ENCODE measurements at places on chromosomes 7 and 10.

- no peak for DNase-seq
These were observed 130.8 kb downstream of the PAXIP1 start for GRCh38 chr7:154871928-154872750.

DNA sequence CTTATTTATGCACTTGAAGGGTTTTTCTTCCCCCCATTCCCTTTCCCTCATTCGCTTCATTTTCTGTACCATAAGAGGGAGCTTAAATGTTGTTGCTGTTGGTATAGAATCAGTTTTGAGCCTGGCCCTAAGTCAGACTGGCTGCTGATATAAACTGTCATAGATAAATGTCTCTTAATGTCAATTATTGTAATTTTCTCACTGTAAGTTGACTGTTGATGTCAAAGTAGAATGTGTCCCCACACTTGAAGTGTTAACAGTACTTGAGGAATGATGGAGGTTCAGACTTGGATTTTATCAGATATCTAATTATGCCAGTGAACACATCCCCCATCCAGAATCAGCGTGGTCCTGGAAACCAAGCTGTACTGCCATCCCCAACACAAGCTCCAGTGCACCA is 87.8 kb downstream of the PRR15 start:
- no peak for DNase-seq

- DNase-seq, result no peak
These were observed 20.7 kb upstream of the TECTB start for GRCh38 chr10:112262546-112262945.

GRCh38 chr7:27172823-27173510 is 1.2 kb downstream of the HOXA10 start:
- DNase-seq, result no peak

- DNase-seq, result no peak
These were observed 21.4 kb downstream of the DPCD start for GRCh38 chr10:101609481-101609880.

DNA sequence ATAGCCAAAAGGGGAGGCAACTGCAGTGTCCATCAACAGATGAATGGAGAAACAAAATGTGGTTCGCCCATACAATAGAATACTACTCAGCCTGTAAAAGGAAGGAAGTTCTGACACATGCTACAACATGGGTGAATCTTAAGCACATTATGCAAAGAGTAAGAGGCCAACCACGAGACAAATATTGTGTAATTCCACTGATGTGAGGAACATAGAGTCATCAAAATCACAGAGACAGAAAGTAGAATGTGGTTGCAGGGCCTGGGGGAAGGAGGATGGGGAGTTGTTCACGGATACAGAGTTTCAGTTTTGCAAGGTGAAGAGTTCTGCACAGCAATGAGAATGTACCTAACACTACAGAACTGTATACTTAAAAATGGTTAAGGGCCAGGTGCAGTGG is 13.7 kb upstream of the C10orf71 start:
- DNase-seq, result no peak

GRCh38 chr7:131502810-131503508 is 53.5 kb downstream of the PODXL start:
- peak; percentile 65 for DNase-seq

DNA sequence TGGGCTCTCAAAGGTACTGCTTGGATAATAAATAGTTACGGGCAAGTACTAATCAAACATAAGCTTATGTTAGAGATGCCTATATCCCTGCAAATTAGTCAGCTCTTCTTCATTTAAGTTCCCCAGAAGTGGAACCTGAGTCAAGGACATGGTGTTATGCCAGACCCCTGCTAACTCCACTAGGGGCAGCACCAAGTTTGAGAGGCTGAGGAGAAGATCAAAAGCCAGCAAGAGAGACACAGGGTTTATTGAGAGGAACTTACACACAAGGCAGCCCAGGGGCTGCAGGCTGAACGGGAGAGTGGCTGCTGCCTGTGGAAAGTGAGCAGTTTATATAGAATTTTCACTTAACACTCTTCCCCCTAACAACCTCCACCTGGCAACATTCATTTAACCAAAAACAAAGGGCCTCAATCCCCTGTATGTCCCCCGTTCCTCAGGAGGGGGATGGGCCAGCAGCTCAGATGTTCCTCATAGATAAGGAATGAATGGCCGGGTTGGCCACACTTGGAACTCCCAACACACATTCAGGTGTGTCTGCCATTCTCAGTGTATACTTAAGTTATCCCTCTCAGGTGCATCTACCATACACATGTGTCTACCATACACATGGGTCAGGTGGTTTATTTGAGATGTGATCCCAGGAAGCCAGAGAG is 62.6 kb upstream of the GHITM start:
- DNase-seq, result no peak

- no peak for DNase-seq
These were observed 205.7 kb upstream of the GRM3 start for GRCh38 chr7:86437951-86438450.

- no peak for DNase-seq
These were observed at the start of gene ZP3 for GRCh38 chr7:76424413-76425111. Gene ZP3 (plus strand): TSS chr7:76424950. CDS start chr7:76424965, 15 bp downstream.

DNA sequence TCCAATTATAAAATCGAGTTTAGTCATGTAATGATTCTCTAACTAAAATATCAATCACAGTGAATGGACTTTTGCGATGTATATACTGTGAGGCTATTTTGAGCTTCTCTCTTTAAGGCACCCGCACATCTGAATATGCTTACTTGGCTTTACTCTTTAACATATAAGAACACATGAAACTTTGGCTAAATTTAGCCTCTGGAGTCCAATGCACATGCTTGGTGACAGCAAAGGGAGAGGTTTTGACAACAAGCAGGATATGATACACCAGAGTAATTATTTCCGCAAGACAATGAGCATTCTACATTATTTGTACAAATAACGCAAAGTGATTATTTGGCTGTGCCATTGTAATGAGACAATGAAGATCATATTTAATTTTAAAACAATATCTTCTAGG is 72.4 kb downstream of the ARID5B start:
- DNase-seq, result no peak

DNA sequence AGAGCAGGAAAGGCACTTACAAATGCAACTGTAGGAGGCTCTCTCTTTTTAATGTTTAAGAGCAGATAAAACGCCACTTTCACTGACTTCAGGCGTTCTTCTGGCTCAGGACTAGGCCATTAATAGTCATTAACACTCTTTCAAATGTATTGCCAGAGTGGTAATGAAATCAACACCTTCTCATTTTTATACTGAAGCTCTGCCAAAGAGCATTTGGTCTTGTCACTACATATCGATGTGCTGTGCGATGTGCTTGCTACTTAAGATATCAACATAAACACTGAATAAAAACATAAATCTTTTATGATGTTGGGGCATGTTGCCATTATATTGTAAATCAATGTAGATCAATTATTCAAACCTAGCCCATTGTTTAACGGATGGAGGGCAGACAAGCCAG is 634.7 kb downstream of the ARL4A start:
- no peak for DNase-seq

DNA sequence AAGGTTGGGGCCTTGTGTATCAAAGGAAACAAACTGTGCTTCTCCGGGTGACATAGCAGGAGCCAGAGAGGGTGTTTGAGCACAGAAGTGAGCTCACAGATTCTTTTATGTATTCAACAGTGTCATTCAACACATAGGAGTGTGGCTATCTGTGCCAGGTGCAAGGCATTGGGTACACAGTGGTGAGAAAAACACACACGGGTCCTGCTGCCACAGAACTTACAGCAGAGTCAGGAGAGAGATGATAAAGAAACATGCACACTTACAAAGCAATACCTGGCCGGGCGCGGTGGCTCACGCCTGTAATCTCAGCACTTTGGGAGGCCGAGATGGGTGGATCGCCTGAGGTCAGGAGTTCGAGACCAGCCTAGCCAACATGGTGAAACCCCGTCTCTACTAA is 16.3 kb upstream of the ECHDC3 start:
- no peak for DNase-seq

GRCh38 chr10:97813311-97813710 is 36.3 kb upstream of the GOLGA7B start:
- DNase-seq, result no peak

GRCh38 chr7:147595042-147595441 is 995.5 kb upstream of the C7orf33 start:
- no peak for DNase-seq

DNA sequence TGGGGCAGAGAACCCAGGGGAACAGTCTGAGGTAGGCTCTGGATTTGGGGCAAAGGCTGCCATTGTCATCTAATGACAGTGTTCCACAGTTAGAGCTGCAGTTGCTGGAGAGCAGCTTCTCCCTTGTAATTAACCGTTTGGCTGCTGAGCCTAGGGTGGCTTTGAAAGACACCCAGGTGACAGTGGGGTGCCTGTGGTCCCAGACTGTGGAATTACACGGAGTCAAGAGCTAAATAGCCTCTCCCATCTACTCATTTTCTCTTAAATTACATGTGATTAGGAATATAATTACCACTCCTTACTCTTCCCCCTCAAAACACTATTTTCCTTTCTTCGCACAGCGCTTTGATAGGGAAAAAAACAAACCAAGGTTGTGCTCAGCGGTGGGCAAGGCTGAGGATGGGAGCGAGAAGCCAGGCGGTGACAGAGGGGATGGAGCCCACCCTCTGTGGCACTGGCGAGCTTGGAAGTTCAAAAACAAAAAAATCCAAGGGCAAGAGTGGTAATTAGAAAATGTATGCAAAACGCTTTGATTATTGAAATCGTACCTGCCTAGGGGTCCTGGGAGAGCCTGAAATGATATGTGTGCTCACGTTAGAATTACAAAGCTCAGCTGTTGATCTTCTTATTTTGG is 44.1 kb downstream of the BAMBI start:
- DNase-seq, result no peak

GRCh38 chr7:155057076-155057475 is 13.0 kb upstream of the HTR5A start:
- DNase-seq, result no peak

DNA sequence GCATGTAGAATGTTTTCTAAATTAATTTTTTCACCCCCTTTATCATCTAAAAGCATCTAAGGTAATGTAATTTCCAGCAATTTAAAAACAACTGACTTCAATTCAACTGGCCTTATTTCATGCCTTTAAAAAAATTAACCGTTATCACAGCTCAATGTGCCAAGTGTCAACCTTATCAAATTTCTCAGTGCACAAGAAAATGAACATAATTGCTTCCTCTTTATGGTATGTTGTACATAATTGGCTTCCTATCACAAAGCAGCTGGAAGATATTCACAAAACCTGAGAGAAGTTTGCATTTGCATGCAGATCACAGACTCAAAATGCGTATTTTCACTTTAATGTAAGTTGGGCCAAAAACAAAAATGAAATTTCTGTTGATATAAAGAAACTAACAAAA is 966.4 kb downstream of the GRM8 start:
- no peak for DNase-seq

- DNase-seq, result no peak
These were observed 64.0 kb downstream of the NRF1 start for GRCh38 chr7:129675521-129675920.

DNA sequence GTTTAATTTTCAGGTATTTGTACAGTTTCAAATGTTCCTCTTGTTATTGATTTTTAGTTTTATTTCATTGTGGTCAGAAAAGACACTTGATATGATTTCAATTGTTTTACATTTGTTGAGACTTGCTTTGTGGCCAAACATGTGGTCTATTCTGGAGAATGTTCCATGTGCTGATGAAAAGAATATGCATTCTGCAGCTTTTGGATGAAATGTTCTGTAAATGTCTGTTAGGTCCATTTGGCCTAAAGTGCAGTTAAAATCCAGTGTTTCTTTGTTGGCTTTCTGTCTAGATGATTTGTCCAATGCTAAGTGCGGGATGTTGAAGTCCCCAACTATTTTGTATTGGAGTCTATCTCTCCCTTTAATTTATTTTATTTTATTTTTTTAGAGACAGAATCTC is 70.5 kb downstream of the ZNF503 start:
- no peak for DNase-seq

DNA sequence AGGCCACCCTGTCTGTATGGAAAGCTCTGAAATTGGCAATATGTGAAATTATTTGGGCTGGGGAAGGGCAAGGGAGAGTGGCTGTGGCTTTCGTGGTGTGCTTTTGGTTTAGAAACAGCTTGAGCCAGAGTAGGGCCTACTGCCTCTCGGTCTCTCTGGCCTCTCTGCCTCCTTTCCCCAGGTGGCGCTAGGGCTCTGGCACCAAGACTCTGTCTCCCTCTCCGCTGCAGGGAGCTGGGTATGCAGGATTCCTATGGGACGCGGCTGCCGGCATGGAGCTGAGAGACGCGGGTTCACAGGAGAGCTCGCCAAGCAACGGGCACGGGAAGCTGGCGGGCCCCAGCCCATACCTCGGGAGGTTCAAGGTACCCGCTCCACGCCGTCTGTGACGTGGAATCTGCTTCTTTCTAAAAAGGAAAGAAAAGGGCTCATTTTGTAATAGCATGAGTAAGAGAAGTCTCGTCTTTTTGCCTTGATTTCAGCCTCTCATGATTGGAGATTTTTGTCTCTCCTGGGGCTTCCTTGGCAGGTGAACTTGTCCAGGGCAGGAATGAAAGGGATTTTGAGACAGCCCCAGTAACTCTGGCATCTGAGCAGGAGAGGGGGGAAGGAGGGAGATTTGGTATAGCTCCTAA is 105.1 kb upstream of the ANLN start:
- no peak for DNase-seq

GRCh38 chr7:144720149-144720548 is 115.7 kb downstream of the TPK1 start:
- DNase-seq, result no peak

- DNase-seq, result no peak
These were observed 116.5 kb upstream of the TNS3 start for GRCh38 chr7:47698386-47698785.

- no peak for DNase-seq
These were observed 27.4 kb upstream of the ZNF438 start for GRCh38 chr10:31058795-31059703.

DNA sequence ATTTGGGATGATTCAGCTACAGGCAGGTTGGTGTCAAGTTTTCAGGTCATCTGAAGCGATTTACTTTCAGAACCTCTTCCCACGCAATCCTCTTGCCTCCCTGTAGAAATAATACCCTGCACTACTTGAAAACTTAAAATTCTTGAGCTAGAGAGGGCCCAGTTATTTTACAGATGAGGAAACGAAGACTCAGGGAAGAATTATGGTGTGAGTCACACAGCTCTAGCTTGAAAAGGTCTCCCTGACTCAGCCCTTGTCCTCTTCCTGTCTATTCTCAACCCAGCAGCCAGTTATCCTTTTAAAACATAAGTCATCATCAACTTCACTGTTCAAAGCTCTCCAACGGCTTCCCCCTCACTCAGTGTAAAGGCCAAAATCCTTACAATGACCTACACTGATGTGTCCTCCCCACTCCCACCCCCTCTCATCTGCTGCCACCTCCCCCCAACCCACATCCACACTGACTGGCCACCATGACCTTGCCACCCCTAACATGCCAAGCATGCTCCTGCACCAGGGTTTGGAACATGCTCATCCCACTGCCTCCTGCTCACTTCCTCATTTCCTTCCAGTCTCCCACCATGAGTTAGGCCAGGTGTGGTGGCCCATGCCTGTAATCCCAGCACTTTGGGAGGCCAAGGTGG is 3.4 kb downstream of the DNMBP start:
- no peak for DNase-seq

GRCh38 chr7:151999424-152000090 is 25.9 kb upstream of the GALNT11 start:
- DNase-seq, result no peak

Data from liver (tissue), 10 donors.